Left renal pelvis (tissue), 4 donors: ENCODE measurements at places on chromosomes 5 and 9.

GRCh38 chr5:54534191-54535004 lies 16.8 kb downstream of the SNX18 start:
- no peak for DNase-seq

DNA sequence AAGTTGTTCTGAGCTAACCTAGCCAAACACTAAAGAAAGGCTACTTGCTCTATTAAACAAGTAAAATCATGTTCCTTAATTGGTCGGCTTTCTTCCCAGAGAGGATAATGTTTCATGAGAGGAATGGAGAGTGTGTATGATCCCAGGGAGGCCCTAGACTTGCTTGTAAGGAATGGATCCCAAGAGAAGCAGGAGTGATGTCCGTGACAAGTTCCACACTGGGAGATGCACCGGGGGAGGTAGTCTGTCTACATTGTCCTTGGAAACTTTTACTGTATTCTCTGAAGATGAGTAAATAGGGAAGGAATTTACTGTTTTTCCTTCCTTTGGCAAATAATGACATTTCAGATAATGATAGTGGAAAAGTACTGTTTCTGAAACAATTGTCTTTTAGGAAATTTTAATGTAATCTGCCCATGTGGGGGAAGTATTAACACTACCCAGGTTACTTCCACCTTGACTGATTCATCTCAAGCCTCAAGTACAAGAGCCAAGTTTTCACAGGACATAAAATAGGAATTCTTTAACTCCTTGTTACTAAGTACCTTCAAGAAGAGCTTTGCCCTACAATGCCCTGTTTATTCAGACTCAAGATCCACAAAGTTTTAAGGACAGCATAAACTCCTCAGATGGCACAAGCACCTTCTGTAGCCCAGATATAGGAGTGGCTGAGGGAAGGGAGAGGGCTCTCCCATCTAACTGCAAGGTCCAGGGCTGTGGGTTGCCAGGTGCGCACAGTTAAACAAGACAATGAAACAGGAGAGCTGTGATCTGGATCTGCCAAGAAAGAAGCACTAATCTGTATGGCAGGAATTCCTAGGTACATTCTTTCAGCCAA lies 152.1 kb downstream of the GNA14 start:
- no peak for DNase-seq

GRCh38 chr5:56259002-56259511 lies 25.9 kb upstream of the ANKRD55 start:
- DNase-seq, result no peak

GRCh38 chr9:133709691-133710571 lies 28.2 kb downstream of the SARDH start:
- DNase-seq, result no peak

- DNase-seq, result no peak
These were observed 52.4 kb downstream of the USP20 start for GRCh38 chr9:129887334-129888292.

DNA sequence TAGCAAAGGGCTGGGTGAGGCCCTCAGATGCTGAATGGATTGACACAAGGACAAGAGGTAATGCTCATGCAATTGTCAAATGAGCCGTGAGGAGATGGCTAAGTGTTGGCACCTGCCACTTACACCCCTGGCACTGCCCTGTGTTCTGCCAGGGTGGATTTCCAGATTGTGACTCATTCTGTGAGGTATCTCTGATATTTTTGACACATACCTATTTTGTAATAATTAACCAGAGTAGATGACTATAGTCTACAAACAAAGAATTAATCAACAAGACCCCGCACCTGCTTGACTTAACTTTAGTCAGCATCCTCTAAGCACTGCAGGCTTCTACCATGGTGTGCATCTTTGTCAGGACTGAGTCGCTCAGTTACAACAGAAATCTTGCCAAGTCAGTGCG lies 200.8 kb downstream of the DIRAS2 start:
- no peak for DNase-seq

GRCh38 chr9:16656432-16657169 lies 213.9 kb downstream of the BNC2 start:
- no peak for DNase-seq

GRCh38 chr9:76704593-76705204 lies 59.5 kb upstream of the PCA3 start:
- DNase-seq, result peak; percentile 65

- DNase-seq, result no peak
These were observed 170.6 kb downstream of the SEMA6A start for GRCh38 chr5:116404016-116404415.

- no peak for DNase-seq
These were observed 520.6 kb downstream of the CTNND2 start for GRCh38 chr5:11383506-11384095.

- DNase-seq, result no peak
These were observed 275.5 kb downstream of the ARHGEF28 start for GRCh38 chr5:73901455-73901854.

DNA sequence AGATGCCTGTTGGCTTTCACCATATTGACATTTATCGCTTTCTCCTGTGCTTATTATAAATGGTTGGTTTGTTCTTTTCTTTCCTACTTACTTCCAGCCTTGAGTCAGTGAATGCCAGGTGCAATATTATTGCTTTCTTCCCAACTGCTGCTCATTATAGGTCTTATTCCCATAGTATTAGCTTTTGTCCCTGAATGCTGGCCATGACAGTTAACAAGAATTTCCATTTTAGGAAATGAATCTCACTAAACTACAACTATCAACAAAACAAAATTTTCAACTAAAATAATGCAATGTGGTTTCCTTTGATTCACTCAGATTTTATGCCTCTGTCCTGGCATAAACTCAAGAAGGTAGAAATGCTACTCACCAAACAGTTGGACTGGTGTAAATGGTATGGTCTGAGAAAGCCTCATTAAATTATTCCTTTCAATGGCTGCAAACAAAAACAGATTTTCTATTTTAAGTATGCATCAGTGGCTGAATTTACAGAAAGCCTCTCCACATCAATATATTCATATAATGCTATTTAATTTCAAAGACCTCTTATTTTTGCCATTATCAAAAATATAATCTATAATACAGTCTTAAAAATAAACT lies 145.4 kb downstream of the TRPM6 start:
- DNase-seq, result no peak
